Left renal cortex interstitium (tissue), 4 donors: ENCODE measurements at places on chromosomes 5 and 9.

DNA sequence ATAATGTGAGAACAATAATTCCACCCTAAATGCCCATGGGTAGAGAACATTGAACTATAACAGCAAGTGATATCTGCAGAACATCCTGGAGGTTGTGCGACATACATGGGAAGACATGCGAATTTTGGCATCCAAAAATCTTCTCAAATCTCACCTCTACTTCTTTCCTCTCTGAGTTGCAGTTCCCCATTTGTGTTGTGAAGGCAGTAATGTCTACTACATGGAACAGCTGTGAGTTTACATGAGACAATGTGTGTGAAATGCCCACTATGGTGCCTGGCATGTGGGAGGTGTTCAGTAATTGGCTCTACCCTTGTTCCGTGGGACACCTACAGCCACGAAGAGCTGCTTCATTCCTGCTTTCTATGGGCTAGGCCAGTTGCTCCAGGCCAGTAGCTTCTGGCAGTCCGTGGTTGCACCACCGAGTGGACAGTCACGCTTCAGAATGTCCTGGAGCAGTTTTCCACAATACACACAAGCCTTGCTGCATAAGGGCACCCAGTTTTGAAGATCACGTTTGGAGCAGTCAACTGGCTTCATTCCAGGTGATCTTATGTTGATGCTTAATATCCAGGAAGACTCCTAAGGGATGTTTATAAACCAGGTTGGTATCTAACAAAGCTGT is 297.7 kb downstream of the DEPDC1B start:
- DNase-seq = no peak

DNA sequence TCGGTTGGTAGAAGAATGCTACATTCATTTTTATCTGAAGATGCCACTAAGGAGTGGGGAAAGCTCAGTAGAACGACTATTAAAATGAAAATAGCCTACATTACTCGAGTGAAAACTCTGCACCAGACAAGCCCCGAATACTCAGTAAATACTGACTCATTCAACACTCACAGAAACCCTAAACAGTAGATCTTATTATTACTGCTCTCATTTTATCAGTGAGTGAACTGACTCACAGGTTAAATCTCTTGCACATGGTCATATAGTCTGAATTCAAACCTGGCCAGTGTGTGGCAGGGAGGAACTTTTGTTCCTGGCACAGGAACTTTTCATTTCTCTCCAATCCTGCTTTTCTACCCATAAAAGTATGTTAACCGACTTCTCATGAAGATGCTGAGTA is 9.6 kb upstream of the PAPPA start:
- DNase-seq = no peak

DNA sequence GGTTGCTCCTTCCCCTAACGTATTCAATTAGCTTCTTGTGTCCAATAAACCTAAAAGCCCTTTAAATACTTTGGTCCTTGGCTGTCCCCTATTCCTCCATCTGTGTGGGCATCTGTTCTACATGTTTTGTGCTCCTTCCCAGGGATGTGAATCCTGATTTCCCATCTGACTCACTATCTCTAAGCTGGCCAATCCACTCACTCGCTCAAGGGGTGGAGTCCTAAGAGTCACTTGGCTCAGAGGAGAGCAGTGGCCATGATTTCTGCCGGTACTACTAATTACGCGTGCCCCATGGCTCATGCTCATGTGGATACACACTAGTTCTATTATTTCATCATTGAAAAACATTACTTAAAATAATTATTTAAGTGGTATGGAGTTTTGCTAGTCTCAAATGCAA is 89.6 kb downstream of the TAF11L14 start:
- no peak for DNase-seq

GRCh38 chr5:119478781-119479180 is 26.5 kb downstream of the HSD17B4 start:
- DNase-seq = no peak

- no peak for DNase-seq
These were observed 130.1 kb upstream of the LARP1 start for GRCh38 chr5:154625031-154625430.

- no peak for DNase-seq
These were observed 1941.4 kb upstream of the NUDT12 start for GRCh38 chr5:105503950-105504349.

- no peak for DNase-seq
These were observed 1982.2 kb upstream of the C9orf72 start for GRCh38 chr9:29555502-29555901.

GRCh38 chr5:179860301-179860700 is 1.7 kb upstream of the MRNIP start:
- no peak for DNase-seq

GRCh38 chr5:92401492-92401891 is 1018.4 kb upstream of the ARRDC3 start:
- DNase-seq = no peak

DNA sequence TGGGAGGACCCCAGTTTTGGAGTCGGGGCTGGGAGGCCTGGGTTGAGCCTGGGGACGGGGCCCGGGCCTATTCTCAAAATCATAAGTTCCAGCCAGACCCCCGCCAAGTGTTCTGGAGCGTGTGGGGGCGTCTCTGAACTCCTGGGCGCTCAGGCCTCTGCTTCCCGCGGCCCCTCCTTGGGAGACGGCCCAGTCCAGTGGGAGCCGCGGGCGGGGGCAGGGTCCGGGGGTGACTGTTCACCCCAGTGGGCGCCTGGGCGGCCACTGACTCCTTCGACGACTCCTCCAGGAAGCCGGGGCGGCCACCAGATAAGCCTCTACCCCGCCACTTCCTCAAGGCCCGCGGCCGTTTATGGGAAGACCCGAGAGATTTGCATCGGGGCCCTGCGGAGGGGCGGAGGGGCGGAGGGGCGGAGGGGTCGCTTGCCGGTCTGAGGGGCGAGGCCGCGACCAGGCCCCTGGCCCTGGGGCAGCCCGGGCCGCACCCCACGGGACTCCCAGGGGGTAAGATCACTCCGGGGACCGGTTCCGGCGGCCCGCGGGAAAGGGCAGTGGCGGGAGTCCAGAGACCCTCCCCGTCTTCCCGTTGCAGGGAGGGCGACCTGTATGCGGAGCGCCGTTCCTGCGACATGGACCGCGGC is 655 bp downstream of the TOR4A start:
- no peak for DNase-seq

DNA sequence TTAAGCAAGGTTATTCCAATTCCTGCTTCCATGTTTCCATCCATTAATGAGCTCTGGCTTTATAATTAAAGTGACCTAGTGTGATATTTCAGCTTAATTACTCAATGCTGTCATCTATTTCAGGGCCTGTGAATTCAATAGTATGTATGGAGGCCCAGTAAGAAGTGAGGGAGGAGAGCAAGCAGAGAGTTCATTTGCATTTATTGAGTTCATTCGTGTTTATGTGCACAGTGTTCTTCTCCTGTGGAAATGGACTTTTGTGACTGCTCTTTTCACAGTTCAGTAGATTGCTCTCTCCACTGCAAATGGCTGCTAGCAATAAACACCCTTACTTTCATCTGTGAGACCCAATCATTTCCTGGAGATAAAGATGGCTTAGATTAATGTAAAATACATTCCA is 130.9 kb downstream of the CEMIP2 start:
- DNase-seq = no peak

- no peak for DNase-seq
These were observed 19.1 kb upstream of the NEK6 start for GRCh38 chr9:124238546-124239140.

- no peak for DNase-seq
These were observed 37.9 kb downstream of the LNPEP start for GRCh38 chr5:96973532-96974401.

DNA sequence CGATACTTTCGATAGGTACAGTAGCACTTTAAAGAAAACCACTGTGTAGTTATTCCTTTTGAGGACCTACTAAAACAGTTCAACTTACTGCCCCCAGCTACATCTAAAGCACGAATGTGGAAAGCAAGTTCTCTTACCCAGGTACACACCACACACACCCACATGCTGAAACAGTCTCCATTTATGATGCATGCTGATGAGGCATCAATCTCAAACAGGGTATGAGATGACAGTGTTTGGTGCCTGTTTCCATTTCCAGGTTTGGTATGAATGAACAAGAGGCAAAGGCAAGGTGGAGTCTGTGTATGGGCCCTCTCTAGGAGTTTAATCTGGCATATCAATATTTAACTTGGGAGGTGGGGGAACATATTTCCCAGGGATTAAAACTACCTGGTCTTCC is 13.9 kb downstream of the HMGXB3 start:
- no peak for DNase-seq

GRCh38 chr9:22990349-22990748 is 543.7 kb downstream of the DMRTA1 start:
- no peak for DNase-seq

- DNase-seq = no peak
These were observed 4.5 kb downstream of the NREP start for GRCh38 chr5:111752426-111752965.

- DNase-seq = no peak
These were observed 511.0 kb downstream of the PRELID2 start for GRCh38 chr5:145324101-145324500.
